ENCODE measurements at places on chromosomes 3 and 15.

DNA sequence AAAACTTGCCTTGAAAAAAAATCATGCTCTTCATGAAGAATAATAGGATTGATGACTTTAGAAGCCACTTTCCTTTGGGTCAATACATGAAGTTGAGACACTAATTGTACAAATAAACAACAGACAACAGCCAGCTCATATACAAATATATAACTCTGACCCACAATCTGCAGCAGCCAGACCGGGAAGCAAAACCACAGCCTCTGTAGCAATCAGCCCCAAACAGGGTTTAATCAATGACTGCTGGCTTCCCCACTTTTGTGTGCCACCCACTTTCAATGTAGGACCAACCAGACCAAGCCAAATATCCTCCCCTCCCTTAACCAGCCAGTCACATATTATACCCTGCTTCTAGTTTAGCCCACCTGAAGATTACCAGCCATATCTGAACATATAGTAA, 39.0 kb downstream of the IFT57 start:
- no peak for DNase-seq

DNA sequence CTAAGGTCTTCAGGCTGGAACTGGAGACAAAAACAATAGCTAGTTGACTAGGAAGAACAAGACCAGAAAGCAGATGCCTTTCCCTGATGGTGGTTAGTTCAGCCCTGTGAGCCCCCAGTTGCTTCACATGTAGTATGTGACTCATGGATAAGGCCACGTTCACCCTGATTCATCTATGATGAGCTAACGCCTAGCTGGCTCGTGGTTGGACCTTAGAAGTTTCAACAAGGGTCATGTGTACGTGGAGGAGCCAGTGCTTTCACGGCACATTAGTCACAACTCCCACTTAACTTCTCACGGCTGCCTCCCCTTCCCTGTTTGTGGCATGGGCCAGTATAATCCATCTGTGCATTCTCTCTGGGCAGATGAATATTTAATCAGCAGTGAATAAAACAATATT, 20.6 kb downstream of the COL8A1 start:
- DNase-seq: no peak

DNA sequence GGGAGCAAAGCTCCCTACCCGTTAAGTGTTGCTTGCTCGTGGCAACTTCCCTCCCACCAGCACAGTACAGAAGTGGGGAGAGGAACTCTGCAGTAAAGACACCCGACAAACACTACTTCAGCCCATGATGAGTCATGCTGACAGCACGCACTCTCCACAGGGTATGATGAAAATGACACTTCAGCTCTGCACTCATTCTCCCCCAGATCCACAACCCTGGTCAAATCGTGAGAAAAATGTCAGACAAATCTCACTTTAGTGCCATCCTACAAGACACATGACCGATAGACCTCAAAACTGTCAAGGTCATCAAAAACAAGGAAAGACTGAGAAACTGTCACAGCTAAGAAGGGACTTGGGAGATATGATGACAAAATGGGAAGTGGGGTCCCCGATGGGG, 278.9 kb downstream of the OCA2 start:
- DNase-seq: no peak

- no peak for DNase-seq
Measured at GRCh38 chr15:101686718-101687117, 34.5 kb upstream of the TM2D3 start.

DNA sequence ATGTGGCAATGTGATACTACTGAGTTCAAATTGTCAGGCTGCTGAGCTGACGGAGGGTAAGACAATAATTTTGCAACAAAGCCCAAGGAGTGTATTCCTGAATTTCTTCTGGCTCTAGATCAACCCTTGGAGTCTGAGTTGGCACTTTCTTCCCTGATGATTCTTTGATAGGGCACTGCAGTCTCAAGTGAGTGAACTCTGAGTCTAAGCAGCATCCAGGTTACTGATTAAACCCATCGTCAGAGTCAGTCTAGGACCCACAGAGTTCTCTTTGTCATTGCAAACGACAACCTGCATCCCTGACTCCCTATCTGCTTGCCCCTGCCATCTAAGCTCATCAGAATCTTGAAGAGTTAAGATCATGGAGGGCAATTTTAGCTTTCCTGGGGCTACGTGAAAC, 58.6 kb downstream of the MME start:
- no peak for DNase-seq

DNA sequence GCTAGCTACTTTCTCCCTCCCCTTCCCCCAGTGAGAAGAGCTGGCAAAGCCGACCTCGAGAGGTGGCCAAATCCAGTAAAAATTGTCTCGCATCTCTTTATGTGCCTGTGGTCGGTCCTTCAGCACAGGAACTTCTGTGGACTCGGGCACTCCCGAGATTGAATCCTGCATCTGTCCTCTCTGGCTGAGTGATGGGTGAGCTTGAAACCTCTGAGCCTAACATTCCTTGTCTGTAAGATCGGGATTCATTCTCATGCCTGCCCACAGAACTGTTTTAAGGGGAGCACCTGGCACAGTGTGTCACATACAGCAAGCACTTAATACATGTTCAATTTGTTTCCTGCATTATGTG, 11.3 kb downstream of the CX3CR1 start:
- DNase-seq: no peak

DNA sequence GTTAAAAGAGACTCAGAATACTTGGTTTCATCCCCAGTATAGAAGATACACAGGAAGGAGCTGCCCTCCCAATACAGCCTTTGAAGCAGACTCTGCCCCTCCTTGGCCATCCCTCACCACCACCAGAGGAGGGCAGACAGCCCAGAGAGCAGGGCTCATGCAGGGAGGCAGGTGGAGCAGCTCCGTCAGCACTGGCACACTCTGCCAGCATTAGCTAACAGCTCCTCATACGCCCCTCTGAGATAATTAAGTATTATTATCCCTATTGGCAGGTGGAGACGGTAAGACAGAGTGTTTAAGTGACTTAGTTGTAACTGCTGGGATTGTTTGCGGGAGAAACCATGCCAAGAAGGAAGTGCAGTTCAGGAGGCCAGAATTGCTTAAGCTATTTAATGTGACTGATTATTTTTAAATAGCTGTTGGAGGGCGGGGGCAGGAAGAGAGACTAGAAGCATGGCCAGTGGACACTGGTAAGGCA, 434.0 kb downstream of the EPHB1 start:
- DNase-seq: no peak

GRCh38 chr3:193836511-193836910, 243.5 kb downstream of the OPA1 start:
- DNase-seq: no peak

Data from activated T-cell treated with anti-CD3 and anti-CD28 coated beads, Interleukin-2, amount 50 U/mL, for 1 hour (primary cell).